Epithelial cell of umbilical artery (primary cell): ENCODE measurements at places on chromosomes 2 and 18. TPM values are rescaled to one million over a fixed set of nuclear protein-coding genes. Genes with fewer than 3 reads are reported as not detected.

The ELOA2 gene
- total RNA-seq: not detected in 2 replicates

The GAL3ST2 gene
- not detected in 2 replicates for total RNA-seq

The NEUROD1 gene
- total RNA-seq: not detected in 2 replicates

The RPE gene
- total RNA-seq: 132 and 255 TPM in 2 replicates

The INPP5D gene
- total RNA-seq: 18.7 and 24.7 TPM in 2 replicates

The UCN gene
- total RNA-seq: 0.46 TPM in 1 of 2 replicates, not detected in the other

The CPO gene
- 0.32 TPM in 1 of 2 replicates, not detected in the other for total RNA-seq

The ZEB2 gene
- total RNA-seq: 12.7 and 32.2 TPM in 2 replicates

The PLGLB2 gene
- 0.32 and 3.0 TPM in 2 replicates for total RNA-seq

The PER2 gene
- total RNA-seq: 0.61 and 0.65 TPM in 2 replicates

The VSNL1 gene
- 0.76 TPM in 1 of 2 replicates, not detected in the other for total RNA-seq

The ANKRD62 gene
- not detected in 2 replicates for total RNA-seq

The MC4R gene
- total RNA-seq: not detected in 2 replicates

The ZNF385B gene
- not detected in 2 replicates for total RNA-seq

The TRIB2 gene
- total RNA-seq: 8.2 and 12.7 TPM in 2 replicates

The MGAT5 gene
- total RNA-seq: 54.9 and 124 TPM in 2 replicates
